GM04504 (cell line): ENCODE measurements at places on chromosomes 2 and 18.

- DNase-seq: no peak
Observed at GRCh38 chr2:203873921-203874631, 6.5 kb downstream of the CTLA4 start.

- no peak for DNase-seq
Observed at GRCh38 chr18:12076424-12077140, 17.1 kb upstream of the ANKRD62 start.

DNA sequence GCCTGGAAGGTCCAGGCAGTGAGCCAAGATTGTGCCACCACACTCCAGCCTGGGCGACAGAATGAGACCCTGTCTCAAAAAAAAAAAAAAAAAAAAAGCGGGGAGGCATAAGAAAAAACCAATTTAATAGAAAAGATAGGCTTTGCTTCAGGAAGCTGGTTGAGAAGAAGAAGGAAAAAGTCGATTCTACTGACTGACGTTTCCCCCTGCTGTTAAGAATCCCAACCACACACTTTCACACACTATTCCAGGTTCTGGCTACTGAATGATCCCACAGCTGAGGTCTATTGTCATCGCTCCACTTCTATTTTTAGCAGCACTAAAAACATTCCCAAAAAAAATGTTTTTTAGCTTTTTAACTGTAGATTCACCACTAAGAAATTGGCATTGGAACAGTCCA is 6.7 kb upstream of the CHCHD5 start:
- DNase-seq: peak; percentile 17

DNA sequence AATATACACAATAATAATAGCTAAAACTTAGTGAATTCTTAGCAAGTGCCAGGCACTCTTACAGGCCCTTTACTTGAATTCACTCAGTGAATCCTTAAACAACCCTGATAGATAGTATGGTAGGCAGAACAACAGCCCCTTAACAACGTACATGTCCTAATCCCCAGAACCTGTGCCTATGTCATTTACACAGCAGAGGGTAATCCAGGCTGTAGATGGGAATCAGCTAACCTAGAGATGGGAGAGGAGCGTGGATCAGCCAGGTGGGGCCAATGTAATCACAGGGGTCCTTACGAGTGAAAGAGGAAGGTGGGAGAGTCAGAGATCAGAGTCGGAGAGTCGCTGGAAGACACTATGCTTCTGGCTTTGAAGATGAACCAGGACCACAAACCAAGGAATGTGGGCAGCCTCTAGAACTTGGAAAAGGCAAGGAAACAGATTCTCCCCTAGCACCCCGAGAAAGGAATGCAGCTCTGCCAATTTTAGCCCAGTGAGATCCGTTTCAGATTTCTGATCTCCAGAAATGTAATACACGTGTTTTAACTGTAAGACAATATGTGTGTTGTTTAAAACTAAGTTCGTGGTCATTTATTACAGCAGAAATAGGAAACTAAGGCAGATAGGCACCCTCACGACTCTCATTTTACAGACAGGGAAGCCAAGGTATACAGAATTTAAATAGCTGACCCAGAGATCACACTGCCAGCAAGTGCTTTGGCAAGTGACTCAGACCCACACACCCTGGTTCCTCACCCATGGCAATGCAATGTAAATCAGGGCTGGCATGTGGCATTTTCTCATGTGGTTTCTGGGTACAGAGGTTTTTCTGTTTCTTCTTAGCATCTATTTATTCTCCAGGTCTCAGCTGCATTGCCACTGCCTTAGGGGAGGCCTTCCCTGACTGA is 68.9 kb downstream of the DOCK10 start:
- DNase-seq: no peak
